NCI-H1105 (cell line): ENCODE measurements at places on chromosomes 11 and 22.

DNA sequence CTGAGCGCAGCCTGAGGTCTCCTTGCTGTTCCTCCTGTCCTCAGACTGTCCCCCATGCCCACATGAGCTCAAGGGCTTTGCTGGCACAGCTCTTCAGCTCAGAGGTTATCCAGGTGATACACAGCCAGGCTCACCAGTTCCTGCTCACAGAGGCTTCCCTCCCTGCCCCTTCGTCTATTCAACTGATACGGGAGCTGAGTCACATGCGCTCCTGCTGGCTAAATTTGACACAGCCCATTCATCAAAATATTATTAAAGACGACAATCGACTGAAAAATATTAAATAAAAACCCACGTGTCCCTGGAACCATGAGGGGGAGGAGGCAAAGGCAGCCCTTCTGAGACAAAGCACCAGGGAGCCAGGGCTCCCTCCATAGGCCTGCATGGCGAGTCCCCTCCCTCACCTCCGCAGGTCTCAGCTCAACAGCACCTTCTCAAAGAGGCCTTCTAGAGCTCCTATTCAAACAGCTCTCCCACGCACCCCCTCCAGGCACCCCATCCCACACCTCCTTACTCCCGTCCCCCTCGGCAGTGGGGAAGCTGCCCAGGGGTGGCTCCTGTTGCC is 40.5 kb downstream of the DUSP8 start:
- no peak for DNase-seq

- no peak for DNase-seq
These were observed 3.7 kb downstream of the TMEM123 start for GRCh38 chr11:102448869-102449224.

- no peak for DNase-seq
These were observed 129.8 kb downstream of the ZNF280B start for GRCh38 chr22:22378446-22379415.

DNA sequence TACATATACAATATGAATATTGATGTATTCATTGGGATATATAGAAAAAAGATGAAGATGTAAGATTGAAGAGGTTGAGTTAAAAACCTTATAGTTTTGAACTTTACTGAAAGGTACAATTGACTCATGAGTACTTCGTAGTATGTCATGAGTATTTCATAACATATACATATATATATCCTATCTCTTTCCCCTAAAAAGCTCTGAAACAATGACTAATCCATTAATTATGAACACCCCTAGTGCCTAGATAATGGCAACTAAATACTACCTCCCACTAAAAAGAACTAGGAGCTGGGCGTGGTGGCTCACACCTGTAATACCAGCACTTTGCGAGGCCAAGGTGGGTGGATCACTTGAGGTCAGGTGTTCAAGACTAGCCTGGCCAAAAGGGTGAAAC is 31.5 kb downstream of the SLC35F2 start:
- DNase-seq, result no peak

DNA sequence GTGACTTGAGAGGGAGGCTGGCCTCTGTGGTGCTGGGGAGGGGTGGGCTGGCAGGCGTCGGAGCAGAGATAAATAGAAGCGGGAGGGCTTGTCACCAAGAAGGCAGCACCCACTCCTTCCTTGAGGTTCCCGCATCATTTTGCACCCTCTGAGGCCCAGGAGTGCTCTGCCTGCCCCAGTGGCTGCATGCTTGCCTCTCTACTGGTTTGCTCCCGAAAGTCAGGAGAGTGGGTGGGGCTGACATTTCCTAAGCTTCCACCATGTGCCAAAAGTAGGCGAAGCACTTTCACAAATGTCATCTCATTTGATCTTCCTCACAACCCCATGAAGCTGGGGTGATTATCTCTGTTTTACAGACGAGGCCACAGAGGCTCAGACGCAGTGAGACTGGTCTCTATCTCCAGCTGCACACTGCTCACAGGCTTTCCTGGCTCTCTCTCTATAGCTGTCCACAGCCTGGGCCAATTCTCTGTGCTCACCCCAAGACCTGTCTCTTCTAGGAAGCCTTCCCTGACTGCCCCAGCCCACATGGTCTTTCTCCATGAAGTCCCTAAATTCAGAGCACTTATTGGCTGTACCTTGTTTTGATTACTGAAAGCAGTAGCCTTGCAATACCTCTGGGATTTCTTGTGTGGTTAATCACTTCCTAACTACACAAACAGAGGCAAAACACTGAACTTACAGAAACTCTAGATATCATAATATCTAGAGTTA is 2.6 kb upstream of the UCP3 start:
- DNase-seq, result no peak

GRCh38 chr11:46658259-46658658 is 40.9 kb downstream of the ATG13 start:
- DNase-seq, result no peak

DNA sequence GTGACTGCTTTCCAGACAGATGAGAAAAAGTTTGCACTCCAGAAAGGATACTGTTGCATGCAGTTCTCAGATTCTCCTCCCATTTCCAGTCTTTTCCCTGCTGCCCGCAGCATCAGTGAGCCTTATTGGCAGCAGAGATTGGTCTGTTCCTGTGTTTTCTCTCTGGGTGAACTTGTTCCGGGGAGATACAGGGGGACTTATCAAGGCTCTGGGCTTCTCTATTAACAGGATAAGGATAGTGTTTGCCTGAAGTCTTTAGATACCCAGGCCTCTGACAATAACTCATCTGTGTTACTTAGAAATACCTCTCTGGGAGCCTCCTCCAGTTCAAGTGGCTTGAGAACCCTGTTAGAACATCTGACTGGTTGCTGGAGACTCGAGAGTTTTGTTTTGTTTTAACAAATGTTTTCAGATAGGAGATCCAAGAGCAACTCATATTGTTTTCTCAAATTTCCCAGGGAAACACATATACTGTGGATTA is 154.7 kb downstream of the BLID start:
- no peak for DNase-seq

DNA sequence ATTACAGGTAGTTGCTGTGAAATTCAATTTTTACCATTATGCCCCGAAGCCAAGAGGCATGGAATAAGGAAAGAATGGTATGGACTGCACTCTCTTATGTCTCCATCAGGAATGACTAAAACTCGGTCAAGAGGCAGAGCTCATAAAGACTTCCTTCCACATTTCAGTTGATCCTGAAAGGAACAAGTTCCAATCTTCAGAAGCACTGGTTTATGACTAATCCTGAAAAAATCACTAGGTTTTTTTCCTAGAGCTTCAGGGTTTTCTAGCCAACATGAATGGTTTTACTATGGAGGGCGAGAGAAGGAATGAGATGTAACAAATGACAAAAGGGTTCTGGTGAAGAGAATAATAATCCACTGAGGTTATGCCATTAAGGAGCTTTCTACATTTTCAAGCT is 832.2 kb downstream of the NTM start:
- no peak for DNase-seq

GRCh38 chr11:80443177-80443576 is 1002.3 kb upstream of the TENM4 start:
- no peak for DNase-seq

- DNase-seq, result no peak
These were observed 12.4 kb downstream of the SLC25A18 start for GRCh38 chr22:17575681-17576080.

DNA sequence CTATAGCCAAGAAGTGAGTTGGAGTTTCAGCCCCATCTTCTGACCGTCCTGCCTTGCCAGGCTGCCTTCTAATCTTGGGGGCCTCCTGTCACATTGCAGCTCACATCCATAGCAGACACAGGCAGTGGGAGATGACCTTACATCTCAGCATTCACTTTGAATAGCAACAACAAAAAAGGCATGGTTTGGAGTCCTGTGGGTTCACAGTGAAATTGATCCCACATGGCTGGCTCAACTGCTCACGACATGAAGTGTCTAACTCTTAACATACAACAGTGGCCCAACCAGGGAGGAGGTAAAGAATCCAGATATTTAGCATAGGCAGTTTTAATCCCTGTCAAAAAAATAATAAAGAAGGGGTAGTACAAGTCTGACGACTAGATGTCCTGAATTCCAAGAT is 38.1 kb downstream of the DBX1 start:
- DNase-seq, result no peak

- DNase-seq, result no peak
These were observed 1327.3 kb downstream of the TBC1D22A start for GRCh38 chr22:48089601-48090331.

GRCh38 chr11:75479597-75480145 is 46.1 kb downstream of the GDPD5 start:
- DNase-seq, result no peak

GRCh38 chr11:66768088-66768521 is 39.1 kb upstream of the SPTBN2 start:
- no peak for DNase-seq

- no peak for DNase-seq
These were observed 193.6 kb downstream of the AASDHPPT start for GRCh38 chr11:106271086-106271485.

GRCh38 chr11:83172551-83172950 is 15.6 kb downstream of the PCF11 start:
- no peak for DNase-seq

GRCh38 chr11:32115446-32115845 is 24.6 kb downstream of the RCN1 start:
- DNase-seq, result no peak

GRCh38 chr11:85316967-85317366 is 310.2 kb downstream of the DLG2 start:
- DNase-seq, result no peak

DNA sequence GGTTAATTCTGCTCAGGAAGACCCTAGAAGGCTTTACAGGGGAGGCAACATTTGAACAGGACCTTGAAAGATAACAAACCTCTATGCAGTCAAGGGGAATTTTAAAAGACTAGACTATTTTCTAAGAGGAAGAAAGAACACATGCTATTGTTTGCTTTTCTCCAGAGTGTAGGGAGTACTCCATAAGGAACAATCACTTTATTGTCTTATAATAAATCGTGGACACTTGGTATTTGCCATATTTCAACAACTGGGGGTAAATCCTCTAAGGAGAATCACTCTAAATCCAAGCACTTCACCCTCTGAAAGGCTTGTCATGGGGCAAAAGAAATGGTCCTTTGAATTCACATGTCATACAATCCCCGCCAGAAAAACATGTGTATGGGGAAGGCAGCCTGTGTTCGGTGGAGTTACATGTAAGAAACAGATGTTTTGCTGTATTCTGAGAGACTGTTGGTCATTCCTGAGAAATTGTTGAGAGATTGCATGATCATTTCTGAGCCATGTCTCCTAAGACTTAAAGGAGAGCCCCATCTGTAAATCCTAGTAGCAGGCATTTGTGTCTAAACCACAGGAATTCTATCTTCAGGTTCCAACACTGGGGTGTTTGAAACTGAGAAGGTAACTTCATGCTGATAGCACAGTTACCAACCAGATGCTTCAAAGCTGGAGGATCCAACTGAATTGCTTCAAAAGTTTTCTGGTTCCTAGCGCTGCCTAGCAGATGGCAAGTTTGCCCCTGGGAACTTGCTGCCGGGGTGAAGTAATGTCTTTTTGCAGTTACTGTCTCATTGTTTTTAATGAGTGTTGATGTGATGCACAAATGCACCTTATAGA is 66.8 kb downstream of the FZD4 start:
- no peak for DNase-seq

GRCh38 chr11:11468954-11469353 is 115.9 kb upstream of the CSNK2A3 start:
- no peak for DNase-seq

DNA sequence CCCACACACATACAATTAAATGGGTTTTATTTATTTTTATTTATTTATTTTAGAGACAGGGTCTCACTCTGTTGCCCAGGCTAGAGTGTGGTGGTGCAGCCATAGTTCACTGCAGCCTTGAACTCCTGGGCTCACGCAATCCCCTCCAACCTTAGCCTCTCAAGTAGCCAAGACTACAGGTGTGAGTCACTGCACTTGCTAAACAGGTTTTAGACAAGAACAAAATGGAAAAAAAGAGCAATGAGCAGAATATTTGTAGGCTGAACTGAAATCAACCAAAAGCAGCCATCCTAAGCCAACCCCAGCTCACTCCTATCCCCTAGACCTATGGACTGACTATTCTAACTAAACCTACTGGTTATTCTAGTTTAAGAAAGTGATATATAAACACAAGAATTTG is 37.8 kb downstream of the MRE11 start:
- DNase-seq, result no peak

GRCh38 chr11:57379732-57380131 is 1.2 kb downstream of the PRG3 start:
- no peak for DNase-seq

GRCh38 chr11:75714211-75714610 is 3.4 kb upstream of the MOGAT2 start:
- DNase-seq, result no peak

- no peak for DNase-seq
These were observed 56.4 kb downstream of the UBASH3B start for GRCh38 chr11:122711831-122712381.

- DNase-seq, result no peak
These were observed 760 bp downstream of the ZNRF3 start for GRCh38 chr22:28883917-28884746.

DNA sequence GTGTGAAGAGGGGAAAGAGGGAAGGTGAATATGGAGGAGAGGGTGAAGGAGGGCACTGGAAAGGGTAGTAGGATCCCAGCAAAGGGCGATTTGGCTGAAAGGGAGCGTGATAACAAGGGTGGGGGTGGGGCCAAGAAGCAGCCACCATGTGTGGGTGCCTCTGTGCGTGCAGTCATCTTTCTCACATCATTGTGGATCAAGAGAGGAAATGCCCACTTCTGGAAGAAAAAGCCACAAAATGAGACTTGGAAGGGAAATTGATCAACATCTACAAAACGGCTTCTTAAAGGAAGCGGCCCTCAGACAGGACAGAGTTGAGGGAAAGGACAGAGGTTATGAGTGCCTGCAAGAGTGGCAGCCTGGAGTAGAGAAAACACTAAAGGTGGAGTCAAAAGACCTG is 1.2 kb upstream of the CXCR5 start:
- no peak for DNase-seq

- DNase-seq, result no peak
These were observed 1.0 kb downstream of the REXO2 start for GRCh38 chr11:114440121-114440860.

GRCh38 chr11:111309215-111309915 is 11.0 kb downstream of the POU2AF3 start:
- DNase-seq, result no peak

GRCh38 chr11:42319921-42320320 is 860.5 kb upstream of the LRRC4C start:
- DNase-seq, result no peak
